ENCODE measurements at places on chromosomes 12 and 14.

GRCh38 chr12:120079411-120080400 is 36.8 kb downstream of the RAB35 start:
- DNase-seq, result no peak

- no peak for DNase-seq
Measured at GRCh38 chr12:76299536-76300296, 48.5 kb downstream of the BBS10 start.

GRCh38 chr12:121202407-121203355 is 7.2 kb upstream of the P2RX4 start:
- no peak for DNase-seq

- DNase-seq, result no peak
Measured at GRCh38 chr14:105030194-105030593, 9.3 kb upstream of the CDCA4 start.

All from stimulated activated CD8-positive, alpha-beta memory T cell treated with anti-CD3 and anti-CD28 coated beads, Interleukin-7, amount 100 ng/mL, for 4 hours (primary cell).